ENCODE measurements at places on chromosomes 2 and 18. TPM values are rescaled to one million over a fixed set of nuclear protein-coding genes. Genes with fewer than 3 reads are reported as not detected.

DNA sequence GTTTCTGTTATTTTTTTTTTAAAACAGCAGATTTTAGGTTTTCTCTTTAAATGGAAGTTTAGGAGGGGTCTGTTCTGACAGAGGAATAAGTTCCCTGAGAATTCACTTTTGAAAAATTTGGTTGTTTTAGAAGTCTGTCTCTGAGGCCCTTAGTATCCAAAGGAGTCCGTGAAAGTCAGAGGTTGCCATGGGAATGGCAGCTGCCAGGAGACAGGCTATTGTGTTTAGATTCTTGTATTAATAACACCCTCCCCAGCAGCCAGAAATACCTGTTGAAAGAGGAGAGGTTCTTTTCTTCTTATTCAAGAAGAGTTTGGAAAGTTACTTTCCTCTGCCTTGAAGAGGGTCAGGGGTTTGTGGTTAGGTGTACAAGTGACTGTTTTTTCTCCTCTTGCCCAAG lies 29.5 kb downstream of the TNP1 start:
- no peak for DNase-seq

DNA sequence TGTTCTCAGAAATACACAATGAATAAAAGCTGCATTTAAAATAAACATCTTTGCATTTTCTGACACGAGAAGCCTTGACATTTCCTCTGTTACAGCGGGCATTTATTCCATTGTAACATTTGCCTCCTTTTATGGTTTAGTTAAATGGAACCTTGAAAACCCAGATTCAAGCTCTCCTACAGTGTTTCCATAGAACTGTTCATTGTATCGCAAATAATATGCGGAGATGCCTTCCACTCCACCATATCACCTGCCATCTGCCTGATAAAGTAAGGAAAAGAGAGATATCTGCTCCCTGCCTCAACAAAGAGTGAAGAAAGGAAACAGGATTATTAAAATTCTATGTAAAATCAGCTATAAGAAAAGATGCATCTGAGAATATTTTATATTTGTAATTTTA lies 69.8 kb downstream of the CDH19 start:
- no peak for DNase-seq

GRCh38 chr18:57141208-57142129 lies 5.4 kb upstream of the BOD1L2 start:
- no peak for DNase-seq

DNA sequence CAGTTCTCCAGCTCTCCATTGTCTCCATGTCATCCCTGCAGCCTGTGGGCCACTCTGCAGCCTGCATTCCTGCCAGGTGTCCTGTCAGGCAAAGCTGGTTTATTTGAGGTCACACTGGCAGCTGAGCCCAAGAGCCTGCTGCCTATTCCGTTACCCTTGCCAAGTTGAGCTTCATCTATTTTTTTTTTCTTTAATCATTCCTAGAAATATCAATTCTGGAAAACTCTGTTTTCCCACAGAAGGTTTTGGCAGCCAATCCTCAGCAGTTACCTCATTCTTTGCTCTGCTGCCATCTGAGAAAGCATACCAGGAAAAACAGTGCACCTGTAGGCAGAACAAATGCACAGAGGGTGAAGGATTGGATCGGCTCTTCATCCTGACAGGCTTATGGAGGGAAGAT lies 411.0 kb upstream of the ACVR2A start:
- DNase-seq, result no peak

- DNase-seq, result no peak
Measured at GRCh38 chr18:41585512-41585911, 369.5 kb upstream of the PIK3C3 start.

DNA sequence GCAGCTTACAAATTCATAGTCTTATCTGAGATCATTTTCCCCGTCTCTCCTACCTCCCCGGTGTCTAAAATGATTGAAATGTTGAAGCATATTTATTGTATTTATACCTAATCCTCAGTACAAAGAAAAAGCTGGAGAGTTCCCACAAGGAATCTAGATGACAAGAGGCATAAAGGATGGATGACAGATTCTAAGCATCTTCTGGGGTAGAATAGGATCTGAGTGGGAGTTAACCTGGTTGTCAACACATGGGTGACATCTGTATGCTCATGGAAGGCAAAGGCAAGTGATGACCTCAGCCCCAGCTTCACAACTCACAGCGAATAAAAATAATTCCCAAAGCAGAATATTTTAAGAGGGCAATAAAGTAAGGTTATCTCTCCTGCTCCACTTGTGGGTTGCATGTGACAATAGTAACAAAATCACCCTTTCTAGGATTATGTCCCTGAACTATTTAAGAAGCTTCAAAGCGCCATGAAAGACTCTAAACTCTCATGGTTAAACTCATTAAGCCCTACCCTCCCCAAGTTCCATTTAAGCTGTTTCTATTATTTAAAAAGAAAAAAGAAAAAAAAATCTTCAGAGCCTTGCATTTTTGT lies 32.2 kb downstream of the SGPP2 start:
- DNase-seq, result no peak

DNA sequence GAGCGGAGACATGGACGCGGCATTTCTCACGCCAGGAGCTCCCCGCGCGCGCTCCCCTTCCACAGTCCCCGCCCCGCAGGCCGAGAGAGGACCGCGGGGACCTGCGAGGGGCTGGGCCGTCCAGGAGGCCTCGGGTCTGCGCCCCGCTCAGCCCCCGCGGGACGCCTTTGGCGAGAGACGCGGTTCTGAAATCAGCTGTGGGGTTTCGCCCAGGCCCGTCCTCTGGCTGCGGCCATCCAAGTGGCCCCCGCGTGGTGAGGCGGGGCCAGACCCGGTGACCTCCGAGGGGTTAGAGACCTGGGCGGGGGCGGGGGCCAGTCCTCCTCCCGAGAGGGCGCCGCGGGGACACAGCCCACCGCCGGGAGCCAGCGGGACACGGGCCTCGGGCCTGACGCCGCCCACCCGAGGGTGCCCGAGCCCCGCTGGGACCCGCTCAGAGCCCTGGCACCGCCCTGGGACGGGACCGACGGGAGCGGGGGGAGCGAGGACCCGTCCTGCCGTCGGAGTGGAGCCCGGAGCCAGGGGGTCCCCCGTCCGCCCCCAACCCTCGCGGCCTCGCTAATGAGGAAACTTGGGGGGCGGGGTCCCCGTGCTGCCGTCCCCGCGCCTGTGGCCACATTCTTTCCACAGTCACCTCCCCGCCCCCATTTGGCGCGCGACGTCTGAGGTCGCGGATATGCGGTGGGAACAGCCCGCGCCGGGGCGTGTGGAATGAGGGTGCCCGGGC lies 6.1 kb upstream of the SALL3 start:
- no peak for DNase-seq

DNA sequence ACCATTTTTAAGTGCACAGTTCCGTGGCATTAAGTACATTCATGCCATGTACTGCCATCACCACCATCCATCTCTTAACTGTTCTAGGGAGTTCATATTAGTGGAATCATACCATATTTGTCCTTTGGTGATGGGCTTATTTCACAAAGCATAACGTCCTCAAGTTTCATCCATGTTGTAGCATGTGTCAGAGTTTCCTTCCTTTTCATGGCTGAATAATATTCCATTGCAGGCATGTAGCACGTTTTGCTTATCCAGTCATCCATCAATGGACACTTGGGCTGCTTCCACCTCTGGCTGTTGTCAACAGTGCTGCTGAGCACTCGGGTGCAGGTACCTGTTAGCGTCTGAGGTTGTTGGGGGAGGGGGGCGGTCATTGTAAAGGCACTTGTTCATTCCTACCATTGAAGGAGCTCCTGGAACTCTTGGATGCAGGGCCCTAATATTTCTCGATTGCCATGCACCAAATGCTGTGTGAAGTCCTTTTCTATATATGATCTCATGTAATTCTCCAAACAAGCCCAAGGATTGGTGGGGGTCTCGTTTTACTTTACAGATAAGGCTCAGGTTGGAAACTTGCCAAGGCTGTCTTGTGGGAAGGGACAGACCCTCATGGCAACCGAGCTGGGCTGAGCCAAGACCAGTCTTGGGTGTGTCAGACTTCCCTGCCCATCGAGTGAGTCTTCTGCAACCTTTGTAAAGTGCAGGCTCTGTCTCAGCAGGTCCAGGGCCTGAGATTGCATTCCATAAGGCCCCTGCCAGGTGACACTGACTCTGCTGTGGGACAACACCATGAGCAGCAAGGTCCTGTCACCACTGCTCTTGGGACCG lies 42.9 kb upstream of the SH3RF3 start:
- no peak for DNase-seq

DNA sequence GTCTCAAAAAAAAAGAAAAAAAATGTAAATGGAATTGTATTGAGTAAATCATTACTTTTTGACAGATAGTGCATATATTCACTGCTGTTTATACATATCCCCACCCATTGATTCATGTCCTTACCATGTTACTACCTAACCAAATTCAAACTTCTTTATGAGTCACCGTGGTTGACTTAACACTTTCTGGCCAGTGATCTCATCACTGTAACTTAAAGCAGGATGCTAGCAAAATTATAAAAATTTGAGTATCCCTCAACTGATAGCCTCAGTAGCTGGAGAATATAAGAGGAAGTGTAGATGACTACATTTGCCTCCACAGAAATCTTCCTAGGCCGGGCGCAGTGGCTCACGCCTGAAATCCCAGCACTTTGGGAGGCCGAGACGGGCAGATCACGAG lies 13.4 kb downstream of the CNOT9 start:
- DNase-seq, result no peak

DNA sequence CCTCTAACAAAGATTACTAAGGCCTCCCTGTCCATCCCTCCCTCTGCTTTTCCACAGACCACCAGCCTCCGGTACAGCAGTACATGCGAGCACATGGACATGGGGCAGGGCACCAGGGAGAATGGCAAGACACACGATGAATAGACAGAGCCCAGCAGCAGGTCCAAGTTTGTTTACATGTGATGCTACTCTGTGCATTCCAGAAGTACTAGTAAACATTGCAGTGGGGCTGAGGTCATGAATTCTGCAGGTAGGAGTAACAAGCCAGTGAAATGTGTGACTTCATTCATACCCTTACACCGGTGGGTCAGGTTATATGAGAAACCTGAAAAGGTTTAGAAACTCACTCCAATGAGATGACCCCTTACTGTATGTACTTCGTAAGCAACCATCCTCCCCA lies 205.7 kb downstream of the BCL11A start:
- no peak for DNase-seq

GRCh38 chr2:37188570-37188969 lies at the start of gene SULT6B1:
Gene SULT6B1, minus strand, starts transcription at chr2:37188670. Its CDS starts 30 bp downstream, at chr2:37188640.
- DNase-seq, result no peak

DNA sequence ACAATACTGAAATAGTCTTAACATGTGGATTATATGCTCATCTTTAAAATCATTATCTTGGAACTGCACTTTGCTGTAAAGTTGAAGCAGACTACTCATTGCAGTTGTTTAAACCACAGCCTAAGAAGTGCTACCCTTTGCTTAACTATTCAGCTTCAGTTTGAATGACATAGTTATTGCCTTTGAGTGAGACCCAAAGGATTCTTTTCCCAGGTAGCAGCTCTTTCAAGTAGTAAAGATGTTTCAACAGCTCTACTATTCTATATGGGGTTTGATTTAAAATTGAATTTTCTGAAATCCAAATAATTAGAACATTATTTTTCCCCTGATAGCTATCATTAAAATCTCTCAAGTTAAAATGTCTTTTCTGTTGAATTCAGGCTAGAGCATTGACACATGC lies 1.1 kb downstream of the SCG2 start:
- DNase-seq, result no peak

DNA sequence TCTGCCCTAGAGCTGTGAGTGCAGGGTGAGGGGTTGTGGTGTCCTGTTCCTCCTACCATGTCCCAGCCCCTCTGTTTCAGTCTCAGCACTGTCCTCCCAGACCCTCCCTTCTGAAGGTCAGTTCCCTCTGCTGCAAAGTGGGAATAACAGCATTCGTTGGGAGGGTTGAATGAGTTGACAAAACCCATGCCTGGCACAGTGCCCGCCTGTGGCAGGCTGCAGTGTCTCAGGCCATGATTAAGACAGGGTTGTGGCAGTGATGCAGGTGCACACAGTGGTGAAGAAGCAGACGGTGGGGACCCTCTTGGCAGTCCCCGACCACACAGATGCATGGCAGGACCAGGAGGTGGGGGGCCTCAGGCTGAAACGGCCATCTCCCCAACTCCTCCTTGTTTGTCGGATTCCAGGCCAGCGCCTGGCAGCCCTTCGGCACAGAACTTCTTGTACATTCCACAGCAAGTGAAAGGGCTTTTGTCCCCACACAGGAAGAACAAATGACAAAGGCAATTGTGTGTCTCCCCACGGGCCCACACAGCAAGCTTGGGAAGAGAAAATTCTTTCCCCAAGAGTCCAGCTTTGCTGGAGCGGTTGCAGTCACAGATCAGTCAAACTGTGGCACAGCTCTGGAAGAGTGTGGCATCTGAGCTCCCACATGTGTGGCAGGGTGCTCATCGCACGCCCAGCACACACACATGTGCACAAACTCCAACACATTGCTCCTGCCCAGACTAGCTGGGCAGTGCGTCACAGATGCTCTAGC lies 92.0 kb upstream of the MSH2 start:
- DNase-seq, result no peak

SKOR2 gene
- total RNA-seq, result not detected

ALPP gene
- total RNA-seq, result not detected

PJVK gene
- 2.5 TPM for total RNA-seq

TEKT4 gene
- 0.27 TPM for total RNA-seq

GALR1 gene
- not detected for total RNA-seq

TTC32 gene
- 14.0 TPM for total RNA-seq

All from activated T-helper 1 cell treated with anti-CD3 and anti-CD28 coated beads, Interleukin-12 subunit alpha, Interleukin-12 subunit beta, Interleukin-2, Interleukin-4 antibody, amounts not matched to agents 30 ng/mL and 10 ng/mL and 1 ng/mL, durations not matched to agents 14 hours and 24 hours and 36 hours (primary cell).